ENCODE measurements at places on chromosomes 7 and 10.

GRCh38 chr10:23194471-23194965 lies 2.4 kb downstream of the PTF1A start:
- H3K4me3 ChIP-seq = no peak overlapping the region
- no peak for DNase-seq
- peaks cover 4% of the 10 kb centered on the region for H3K36me3 ChIP-seq
- H3K27me3 ChIP-seq = peaks cover 33% of the 10 kb centered on the region

DNA sequence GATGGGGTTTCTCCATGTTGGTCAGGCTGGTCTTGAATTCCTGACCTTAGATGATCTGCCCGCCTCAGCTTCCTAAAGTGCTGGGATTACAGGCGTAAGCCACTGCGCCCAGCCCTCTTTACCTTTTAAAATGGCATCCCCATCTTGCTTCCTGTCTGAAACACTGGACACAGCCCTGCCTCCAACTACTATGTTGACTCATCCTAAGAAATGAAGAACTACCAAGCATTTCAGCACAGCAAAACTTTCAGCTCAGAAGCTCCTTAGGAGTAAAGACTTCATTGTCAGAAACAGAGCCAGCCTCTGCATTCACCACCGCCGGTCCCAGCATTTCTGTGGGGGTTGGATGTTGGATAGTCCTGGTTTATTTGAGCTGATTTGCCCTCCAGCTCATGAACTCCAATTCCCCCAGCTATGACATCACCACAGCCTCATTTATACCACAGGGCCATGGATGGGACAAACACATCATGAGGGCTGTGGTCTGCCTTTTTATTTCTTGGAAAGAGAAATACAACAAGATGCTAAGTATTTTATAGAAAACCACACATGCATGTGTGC lies 123.5 kb downstream of the ADCY1 start:
- peak; percentile 1 for DNase-seq
- no peaks in the 10 kb centered on the region for H3K27me3 ChIP-seq
- peaks cover 17% of the 10 kb centered on the region for H3K36me3 ChIP-seq
- no peaks in the 10 kb centered on the region for H3K4me1 ChIP-seq

- no peak for DNase-seq
- H3K27me3 ChIP-seq = peaks cover 7% of the 10 kb centered on the region
- no peak overlapping the region for H3K27ac ChIP-seq
- H3K4me3 ChIP-seq = no peak overlapping the region
These were observed 7.7 kb downstream of the CLCN1 start for GRCh38 chr7:143323653-143324052.

DNA sequence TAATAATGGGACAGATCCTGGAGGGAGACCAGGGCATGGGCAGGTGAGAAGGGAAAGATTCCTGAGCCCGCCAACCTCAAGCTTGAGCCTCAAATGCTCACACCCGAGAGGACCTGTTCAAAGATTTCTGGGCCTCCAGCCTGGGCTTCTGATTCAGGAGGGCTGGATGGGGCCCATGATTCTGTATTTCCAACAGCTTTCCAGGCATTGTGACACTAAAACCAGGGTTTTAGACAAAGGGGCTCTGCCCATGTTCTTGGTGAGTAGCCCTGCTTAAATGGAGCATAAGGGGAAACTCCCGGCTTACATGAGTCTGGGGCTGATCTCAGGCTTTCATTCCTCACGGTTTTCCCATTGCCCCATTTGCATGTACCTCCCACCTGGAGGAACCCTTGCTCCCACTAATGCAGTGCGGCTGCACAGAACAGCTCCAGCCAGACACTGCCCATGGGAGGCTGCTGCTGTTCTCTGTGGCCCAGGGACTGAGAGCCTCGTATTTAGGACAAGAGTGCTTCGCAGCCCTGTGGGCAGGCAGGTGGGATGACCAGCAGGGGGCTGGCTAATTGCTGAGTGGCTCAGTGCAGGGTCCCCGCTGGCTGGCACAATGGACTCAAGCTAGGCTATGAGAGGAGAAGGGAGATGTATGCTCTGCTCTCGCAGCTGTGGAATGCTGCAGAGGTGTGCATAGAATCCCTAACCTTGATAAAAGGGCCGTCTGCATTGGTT lies 135.3 kb upstream of the COBL start:
- no peaks in the 10 kb centered on the region for H3K27me3 ChIP-seq
- H3K27ac ChIP-seq = no peak overlapping the region
- no peak overlapping the region for H3K4me3 ChIP-seq
- H3K4me1 ChIP-seq = peaks cover 7% of the 10 kb centered on the region

- peak overlapping the region; percentile 93 for H3K4me3 ChIP-seq
- peaks cover 1% of the 10 kb centered on the region for H3K27me3 ChIP-seq
These were observed 45.3 kb upstream of the CDK1 start for GRCh38 chr10:60732807-60733516.
